ENCODE measurements at places on chromosomes 11 and 22. TPM values are rescaled to one million over a fixed set of nuclear protein-coding genes. Genes with fewer than 3 reads are reported as not detected.

DNA sequence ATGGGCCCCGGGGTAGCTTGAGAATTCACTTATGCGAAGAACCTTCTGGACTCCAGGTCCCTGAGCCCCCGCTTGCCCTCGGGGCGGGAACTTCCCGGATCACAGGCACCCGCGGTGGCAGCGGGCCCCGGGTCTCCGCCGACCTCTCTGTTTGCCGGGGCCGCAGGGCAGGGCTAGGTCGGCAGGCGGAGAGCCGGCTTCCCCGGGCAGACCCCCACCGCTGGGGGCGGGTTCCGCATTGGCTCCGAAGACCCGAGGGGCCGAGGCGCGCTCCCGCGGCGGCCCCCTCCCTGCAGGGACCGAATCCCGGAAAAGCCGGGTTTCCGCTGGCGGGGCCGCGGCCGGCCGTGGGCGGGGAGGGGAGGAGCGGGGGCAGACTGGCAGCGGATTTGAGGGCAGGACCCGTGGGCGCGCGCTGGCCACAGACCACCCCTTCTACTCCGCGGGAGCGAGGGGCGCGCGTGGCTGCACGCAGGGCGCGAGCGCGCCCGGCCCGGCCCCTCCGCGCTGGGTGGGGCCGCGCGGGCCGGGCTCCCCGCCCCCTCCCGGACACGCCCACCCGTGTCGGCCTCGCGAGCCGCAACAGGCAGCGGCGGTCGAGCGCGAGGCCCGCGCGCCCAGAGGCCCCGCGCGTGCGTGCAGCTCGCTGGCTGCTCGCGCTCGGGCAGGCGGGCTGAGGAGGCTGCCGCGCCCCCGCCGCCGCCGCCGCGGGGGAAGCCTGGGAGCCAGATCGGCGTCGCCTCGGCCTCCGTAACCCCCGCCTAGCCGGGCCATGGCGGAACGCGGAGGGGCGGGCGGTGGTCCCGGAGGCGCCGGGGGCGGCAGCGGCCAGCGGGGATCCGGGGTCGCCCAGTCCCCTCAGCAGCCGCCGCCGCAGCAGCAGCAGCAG, at the start of gene PACS1:
Gene PACS1 (plus strand): TSS at position 558 of the 889 bp plus-strand sequence. CDS start 215 bp downstream, at position 773.
- DNase-seq = peak; percentile 87

DNA sequence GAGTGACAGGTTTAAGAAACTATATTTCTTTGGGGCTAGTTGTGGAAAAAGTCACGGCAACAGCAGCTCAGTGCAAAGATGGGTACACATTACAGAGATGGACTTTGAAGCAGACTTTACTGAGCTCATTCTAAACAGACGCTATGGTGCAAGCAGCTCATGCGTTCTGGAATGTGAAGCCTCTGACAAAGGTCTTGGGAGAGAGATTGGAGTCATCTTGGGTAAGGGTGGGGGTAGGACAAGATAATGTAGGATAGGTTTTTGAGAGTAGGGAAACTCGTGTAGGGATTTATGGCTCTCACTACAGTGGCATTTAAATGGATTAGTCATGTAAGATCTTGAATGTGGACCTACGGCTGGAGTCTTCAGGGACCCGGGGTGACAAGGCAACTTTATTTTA, 36.2 kb upstream of the CLMP start:
- no peak for DNase-seq

GRCh38 chr22:24175160-24175808, 6.0 kb upstream of the SUSD2 start:
- peak; percentile 80 for DNase-seq

DNA sequence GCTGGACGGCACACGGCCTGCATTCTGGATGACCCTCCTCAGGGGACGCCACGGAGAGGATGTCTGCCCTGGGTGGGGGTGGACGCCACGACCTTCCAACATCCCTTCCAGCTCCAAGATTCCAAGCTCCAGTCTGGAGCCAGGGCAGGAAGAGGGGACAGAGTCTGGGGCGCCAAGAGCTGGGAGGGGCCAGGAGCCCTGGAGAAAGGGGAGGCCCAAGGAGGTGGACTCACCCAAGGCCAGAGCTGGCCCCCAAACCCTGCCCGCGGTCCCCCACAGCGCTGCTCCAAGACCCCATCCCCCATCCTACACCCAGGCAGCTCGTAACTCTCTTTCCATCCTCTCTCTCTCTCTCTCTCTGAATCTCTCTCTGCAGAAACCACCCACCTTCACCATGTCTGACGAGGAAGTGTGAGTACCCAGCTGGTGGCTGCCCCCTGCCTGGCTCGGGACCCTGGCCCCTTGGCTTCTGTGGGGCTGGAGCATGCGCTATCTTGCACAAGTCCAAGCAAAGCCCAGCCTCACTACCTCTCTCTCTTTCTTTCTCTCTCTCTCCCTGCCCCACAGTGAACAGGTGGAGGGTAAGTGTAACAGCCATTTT, 3.1 kb downstream of the TNNT3 start:
- no peak for DNase-seq

The KRTAP5-9 gene
- polyA plus RNA-seq = 0.26 TPM

DNA sequence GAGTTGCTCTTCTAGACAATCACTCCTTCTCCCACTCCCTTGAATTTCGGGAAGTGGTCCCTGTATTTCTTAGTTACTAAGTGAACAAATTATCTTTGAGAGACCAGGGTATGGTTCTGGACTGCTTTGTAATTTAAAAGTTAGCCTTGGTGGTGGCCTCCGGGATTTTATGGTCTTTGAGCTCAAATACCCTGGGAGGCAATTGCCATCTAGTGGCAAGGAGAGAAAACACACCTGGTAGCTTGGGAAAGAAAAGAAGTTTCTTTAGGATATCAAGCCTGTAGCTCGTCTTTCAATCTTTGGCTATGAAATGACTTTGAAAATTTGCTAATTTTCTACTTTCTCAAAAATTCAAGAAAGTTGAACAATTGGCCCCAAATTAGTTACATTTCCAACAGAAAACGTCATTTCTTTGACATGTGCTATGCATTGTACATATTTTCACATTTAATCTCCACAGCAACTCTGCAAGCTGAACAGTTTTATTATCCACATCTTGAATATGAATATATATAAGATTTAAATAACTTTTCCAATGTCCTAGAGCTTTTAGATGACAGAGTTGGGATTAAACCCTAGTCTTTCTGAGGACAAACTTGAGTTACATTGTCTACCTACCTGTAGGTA, 39.1 kb downstream of the MMP27 start:
- DNase-seq = peak; percentile 38

DNA sequence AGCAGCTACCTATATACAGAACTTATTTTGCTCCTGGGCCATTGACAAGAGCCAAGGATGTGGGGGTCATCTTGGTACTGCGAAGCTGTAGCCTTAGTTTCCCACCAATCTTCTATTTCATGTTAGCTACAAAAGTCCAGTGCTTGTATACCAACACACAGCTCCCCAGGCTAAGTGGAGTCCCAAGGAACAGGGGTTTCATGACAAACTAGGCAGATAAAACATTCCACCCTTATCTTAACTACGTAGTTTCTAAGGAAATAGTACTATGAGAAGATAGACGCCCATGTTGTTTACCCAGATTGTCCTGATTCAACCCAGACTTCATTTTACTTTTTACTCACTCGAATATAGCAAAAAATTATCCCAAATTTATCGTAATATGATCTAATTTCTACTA, 218.5 kb downstream of the DYNC2H1 start:
- no peak for DNase-seq

The ZNF280B gene
- 3.8 TPM for polyA plus RNA-seq

- DNase-seq = no peak
Measured at GRCh38 chr11:643366-643765, 6.3 kb downstream of the DRD4 start.

GRCh38 chr11:109510316-109510715, 88.3 kb downstream of the C11orf87 start:
- DNase-seq = no peak

The CRYAB gene
- polyA plus RNA-seq = 26.7 TPM

DNA sequence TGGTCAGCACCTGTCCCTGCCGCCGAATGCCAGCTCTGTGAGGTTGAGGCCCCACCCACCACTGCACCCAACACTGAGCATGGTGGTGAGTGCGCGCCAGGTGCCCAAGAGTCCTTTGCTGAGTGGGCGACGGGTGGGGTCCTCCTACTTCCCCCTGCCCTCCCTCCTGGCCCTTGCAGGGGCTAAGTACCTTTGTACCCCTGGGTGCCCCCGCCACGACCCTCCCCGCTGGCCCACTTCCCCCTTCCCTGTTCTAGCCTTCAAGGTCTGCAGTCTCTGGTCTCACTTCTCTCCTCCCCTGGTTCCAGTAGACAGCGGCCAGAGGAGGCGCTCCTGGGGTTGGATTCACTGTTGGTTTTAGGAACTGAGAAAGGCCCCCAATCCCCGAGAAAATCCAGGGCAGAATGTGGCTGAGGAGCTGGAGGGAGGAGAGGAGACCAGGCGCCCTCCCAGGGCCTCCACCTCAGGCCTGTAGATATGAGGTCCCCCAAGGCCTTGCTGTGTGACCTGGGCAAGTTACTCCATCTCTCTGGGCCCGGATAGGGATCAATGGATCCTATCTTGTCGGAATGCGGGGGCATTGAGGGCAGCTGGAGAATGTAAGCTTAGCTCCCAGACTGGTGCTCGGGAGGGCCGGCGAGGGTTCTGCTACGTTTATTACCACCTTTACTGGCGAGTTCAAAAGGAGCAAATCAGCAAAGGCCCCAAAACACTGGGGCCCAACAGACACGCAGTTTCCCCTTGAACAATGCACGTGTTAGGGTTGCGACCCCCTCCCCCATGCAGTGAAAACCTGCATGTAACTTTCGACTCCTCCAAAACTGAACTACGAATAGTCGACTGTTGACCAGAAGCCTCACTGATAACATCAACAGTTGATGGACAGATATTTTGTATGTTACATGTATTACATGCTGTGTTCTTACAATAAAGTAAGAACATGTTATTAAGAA, 31.9 kb upstream of the SMIM38 start:
- no peak for DNase-seq

DNA sequence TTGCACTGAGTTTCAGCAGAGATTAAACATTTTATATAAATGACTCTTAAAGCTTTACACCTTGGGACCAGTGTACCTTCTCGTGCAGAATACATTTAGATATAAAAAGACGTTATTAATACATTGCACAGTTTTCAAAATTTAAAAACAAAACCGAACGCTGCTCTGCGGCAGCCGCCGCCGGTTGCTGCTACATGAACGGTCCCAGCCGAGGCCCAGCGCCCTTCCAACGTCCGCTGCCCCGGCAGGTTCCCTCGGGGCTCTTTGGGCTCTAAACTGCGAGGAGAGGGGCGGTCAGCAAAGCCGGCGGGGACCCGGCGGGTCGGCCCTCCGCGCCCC, 2.0 kb downstream of the CDKN1C start:
- no peak for DNase-seq

DNA sequence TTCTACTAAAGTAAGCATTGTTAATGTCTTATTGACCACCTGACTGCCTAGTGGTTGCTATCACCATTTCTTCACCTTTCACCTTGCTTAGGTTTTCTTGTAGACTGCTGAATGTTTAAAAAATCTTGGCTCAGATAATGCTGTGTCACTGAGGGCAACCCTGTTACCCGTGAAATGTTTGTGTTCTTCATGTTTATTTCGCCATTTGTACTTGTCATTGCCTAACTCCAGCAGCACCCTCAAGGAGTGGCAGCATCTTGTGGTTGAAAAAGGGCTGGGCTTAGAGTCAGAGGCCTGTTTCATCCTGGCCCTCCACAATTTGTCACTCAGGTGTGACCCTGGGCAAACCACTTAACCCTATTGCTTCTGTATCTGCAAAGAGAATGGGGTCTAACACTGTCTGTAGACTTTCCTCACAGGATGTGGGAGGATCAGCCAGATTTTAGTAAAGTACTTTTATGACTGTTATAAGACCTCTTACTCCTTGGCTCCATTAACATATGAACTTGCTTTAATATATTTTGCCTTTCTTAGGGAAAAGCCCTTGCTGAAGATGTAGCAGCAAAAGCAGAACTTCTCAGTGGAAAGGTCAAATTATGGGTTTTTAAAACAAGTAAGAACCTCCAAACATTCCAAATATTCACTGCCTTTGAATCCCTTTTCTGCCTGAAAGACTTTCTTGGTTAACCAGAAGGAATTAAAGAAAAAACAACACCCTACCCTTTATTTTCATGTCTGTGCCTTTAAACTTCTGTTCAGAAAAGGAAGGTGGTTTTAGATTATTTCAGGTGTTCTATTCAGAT, 154.5 kb upstream of the C11orf87 start:
- DNase-seq = no peak

DNA sequence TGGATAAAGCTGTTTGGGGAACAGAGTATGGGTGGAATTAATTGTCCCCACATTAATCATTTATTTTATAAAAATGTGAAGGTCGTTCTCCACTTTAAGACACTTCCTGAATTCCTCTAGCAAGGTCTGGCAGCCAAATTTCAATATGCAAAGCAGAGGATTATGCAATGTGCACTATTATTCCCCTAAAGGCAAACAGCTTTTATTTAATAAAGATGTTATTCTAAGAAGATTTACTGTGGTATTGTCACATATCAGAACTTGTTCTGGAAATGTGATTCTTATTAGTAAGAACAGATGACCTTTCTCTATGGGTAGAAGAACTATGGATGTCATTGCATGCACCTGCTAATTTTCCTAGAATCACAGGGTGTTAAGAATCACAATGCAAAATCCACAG, 1128.8 kb upstream of the CCDC90B start:
- DNase-seq = no peak
